Hippocampal formation (tissue), 2 donors: ENCODE measurements at places on chromosomes 6 and 20.

- DNase-seq: no peak
Observed at GRCh38 chr6:62298745-62299392, 12.8 kb upstream of the KHDRBS2 start.

DNA sequence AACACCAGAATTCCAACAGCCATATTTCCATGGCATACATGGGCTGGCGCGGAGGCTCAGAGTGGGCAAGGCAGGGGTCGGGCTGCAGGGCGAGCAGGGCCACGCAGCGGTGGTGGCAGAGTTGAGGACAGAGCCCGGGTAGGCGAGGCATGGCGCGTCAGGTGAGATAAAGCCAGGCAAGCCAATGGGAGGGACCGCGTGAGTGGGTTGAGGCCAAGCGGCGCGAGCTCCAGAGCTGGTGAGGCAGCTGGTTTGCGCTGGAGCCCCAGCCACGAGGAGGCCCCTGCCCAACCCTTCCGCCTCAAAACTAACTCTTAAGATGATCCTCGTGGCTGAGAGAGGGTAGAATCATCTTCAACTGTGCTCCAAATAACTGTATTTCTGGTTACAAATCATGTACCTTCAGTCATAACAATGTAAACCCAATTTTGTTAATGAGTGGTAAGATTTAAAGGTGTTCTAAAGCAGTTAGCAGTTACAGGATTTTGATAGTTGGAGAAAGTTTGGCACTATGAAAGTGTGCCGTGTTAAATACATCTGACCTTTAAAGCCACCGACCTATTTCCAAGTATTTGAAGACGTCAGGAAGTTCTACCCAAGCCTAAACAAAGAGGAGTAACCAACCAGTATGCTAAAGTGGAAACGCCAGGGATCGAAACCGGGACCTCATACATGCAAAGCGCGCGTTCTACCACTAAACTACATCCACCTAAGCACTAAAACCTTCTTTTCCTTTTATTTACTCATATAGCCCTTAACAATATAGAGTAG lies 107.9 kb downstream of the GPX5 start:
- no peak for DNase-seq

DNA sequence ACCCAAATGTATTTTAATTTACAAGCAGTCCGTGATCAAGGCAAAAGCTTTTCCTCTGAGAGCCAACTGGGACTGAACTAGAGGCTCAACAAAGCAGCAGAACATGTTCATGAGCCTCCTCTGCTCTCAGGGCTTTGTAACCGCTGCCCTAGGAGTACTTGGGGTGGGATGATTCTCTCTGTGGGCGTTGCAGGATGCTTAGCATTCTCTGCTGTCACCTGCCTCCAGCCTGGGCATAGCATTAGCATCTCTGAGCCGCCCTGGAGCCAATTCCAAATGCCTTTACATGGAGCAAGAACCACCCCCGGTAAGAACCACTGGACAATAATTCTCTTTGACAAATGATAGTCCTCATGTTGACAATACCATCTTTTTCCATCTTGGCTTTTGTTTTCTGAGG lies 237.6 kb upstream of the CDH4 start:
- DNase-seq: no peak

GRCh38 chr6:11201015-11201414 lies 31.5 kb downstream of the NEDD9 start:
- DNase-seq: no peak

GRCh38 chr6:159595173-159595572 lies 97.9 kb downstream of the SOD2 start:
- DNase-seq: no peak

GRCh38 chr20:35318502-35319157 lies 26.4 kb upstream of the FAM83C start:
- DNase-seq: no peak

DNA sequence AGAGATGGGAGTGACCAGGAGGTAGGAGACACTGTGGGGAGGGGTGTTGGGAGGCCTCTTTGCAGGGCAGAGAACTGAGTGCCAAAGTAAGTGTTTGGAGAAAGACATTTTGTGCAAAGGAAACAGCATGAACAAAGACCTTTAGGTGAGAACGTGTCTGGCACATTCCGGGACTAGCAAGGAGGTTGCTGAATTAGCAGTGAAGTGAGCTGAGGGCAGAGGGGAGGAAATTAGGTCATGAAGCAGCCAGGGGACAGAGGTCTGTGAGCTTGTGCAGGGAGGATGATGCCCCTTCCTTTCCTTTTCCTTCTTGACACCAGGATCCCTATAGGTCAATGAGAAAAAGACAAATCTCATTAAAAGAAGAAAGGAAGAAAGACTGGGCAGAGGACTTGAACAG lies 21.4 kb upstream of the AHCY start:
- DNase-seq: no peak

GRCh38 chr6:95431637-95432228 lies 145.6 kb upstream of the MANEA start:
- peak; percentile 50 for DNase-seq

GRCh38 chr6:22447249-22448196 lies 121.8 kb upstream of the HDGFL1 start:
- no peak for DNase-seq

GRCh38 chr6:116030770-116031169 lies 29.9 kb downstream of the FRK start:
- DNase-seq: no peak

DNA sequence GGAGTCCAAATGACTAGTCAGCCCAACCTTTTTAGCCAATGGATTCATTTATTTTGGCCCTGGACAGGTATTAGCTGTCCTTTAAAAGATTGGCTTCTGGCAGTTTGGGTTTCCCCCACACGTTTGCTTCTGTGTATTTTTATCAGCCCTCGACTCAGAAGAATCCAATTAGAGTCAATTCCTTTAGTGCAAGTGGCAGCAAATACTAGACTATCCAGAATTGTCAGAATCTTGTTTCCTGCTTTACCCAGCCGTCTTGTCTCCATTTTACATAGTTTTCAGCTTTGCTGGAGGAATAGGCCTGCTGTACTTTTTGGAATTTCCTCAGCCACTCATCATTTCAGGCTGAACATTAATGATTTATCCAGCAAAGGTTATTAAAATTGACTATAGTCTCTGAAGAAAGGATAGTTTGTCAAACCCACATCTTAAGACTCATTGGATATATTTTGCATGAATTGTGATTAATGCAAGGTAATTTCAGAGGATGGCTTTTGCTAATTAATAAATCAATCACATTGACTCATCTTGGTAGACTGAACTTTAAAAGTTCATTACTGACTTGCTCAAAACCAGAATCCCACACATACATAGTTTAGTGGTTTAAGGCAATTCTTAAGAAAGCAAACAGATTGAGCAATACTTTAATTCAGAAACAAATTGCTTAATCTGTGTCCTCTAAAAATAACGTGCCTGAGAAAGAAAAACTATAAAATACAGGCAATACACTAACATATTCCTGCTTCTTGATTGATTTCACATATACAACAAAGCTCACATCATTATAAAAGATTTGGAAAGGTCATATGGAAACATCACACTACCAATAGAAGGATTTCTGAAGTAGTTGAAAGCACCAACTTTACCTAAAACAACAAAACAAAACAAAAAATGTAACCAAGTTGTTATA lies 62.9 kb upstream of the ZNF217 start:
- DNase-seq: no peak

DNA sequence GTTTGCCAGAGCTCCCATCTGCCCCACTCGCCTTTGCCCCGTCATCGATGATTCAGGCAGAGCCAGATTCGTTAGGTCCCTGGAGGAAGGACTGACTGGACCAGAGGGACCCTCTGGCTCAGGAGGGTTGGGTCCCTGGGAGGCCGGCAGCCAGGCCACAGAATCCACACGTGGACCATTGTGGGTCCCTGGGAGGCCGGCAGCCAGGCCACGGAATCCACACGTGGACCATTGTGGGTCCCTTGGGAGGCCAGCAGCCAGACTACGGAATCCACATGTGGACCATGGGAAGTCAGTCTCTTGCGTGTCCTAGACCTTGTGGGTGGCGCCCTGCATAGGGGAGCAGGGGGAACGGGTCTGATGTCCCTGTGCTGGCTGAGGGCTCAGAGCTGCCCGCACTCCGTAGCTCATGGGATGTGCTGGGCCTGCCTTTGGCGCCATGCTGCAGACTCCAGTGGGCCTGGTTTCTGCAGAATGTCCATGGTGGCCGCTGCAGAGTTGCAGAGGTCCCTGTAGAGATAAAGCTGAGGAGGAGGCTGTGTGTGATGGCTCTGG lies 23.5 kb downstream of the UCKL1 start:
- DNase-seq: no peak

DNA sequence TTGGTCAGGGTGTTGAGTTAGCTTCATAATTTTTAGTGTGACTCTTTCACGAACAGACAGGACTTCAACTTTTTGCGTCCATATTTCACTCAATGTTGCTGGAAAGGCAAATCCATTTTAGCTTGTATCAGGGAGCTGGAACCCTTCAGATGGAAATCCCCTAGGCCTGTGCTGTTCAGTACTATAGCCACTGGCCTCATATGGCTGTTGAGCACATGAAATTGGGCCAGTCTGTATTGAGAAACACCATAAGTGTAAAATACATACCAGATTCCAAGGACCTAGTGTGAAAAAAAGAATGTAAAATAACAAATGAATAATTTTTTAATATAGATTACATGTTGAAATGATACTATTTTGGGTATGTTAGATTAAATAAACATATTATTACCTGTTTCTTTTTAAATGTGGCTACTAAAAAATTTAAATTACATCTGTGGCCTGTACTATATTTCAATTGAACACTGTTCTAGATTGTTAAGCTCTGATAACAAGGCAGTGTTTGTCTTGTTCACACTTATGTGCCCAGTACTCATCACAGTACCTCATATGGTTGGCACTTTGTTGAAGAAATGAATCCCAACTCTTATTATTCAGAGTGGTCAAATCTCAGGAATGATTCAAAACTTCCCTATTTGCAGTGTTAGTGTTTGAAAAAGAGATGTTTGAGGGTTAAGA lies 34.3 kb downstream of the CTNNBL1 start:
- DNase-seq: no peak

GRCh38 chr6:25875563-25875905 lies 1.5 kb upstream of the SLC17A3 start:
- DNase-seq: no peak

DNA sequence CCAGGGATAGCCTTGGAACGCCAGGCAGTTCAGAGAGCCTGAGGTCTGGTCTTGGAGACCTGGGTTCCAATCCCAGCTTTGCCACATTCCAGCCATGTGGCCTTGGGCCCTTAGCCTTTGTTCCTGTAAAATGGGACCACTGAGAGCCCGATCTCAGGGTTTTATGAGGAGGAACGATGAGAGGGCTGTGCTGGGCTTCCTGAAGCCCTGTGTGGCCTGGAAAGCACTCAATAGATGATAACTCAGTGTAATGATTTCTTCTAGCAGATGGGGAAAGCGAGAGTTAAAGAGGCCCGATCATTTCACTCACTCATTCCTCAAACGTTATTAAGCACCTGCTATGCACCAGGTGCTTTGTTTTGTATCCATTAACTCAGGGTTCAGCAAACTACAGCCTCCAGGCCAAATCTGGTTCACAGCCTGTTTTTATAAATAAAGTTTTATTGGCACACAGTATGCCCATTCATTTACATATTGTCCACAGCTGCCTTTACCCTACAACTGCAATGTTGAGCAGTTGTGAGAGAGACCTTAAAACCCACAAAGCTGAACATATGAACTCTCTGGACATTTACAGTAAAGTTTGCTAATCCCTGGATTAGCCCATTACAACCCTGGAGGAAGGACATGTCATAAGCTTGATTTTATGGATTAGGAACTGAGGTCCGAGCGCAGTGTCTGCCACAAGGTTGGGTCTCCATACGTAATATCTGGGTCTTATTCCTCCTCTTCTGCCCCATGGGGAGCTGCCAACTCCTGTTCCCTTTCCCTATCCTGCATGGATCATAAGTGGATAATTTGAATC lies 90.4 kb downstream of the CEBPB start:
- DNase-seq: no peak

GRCh38 chr6:118326712-118327111 lies 221.4 kb upstream of the PLN start:
- no peak for DNase-seq

DNA sequence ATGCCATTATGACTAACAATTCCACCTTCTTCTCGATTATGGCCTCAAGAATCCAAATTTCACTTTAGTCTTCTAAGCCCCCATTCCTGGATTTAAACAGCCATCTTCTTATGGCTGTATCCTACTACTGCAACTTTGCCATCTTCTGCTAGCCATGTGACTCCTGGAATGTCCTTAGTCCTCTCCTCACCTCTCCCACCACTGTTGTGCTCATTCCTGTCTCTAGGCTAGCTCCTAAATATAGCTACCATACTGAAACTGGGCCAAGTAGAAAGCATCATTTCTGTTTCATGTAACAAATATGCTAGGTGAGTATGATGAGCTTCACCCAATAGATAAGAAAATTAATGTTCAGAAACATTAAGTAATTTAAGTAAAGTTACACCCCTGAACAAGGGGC lies 313.1 kb downstream of the CLVS2 start:
- no peak for DNase-seq

GRCh38 chr6:159252955-159253508 lies 83.8 kb downstream of the FNDC1 start:
- DNase-seq: peak; percentile 42

- no peak for DNase-seq
Observed at GRCh38 chr6:2998998-2999617, 586 bp upstream of the NQO2 start.

DNA sequence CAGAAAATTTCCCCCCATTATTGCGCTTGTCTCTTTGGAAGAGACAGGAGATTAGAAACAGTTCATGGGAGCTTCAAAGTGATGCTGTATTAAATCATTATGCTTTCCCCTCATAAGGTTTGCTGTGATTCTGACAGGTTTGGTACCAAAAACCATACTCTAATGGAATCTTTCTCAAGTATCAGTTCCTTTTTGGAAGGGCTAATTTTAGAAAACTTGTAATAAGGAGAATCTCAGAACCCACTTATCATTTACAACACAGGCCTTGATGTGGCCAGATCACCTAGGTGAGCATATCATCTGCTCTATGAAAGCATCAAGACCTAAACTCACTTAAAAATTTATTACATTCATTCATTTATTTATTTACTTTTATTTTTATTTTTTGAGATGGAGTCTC lies 51.2 kb downstream of the TP53INP2 start:
- no peak for DNase-seq

DNA sequence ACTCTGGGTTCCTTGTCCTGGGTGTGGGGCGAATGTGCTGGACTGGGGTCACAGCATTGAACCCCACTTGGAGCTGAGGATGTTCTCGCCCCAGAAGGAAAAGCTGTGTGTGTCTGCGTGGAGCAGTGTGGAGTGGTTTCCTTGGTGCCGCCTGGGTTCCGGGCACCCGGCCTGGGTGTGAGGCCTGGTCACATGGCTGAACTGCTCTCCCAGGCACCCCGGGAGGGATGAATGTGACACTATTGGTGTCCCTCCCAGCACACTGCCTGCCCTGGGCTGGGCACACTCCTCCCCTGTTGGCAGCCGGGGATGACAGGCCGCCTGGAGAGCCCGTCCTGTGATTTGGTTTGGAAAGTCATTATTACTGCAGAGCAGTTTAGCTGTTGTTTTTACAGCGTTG lies 12.3 kb downstream of the MYT1 start:
- DNase-seq: peak; percentile 60
